Suprapubic skin (tissue), 4 donors: ENCODE measurements at places on chromosomes 2 and 18.

DNA sequence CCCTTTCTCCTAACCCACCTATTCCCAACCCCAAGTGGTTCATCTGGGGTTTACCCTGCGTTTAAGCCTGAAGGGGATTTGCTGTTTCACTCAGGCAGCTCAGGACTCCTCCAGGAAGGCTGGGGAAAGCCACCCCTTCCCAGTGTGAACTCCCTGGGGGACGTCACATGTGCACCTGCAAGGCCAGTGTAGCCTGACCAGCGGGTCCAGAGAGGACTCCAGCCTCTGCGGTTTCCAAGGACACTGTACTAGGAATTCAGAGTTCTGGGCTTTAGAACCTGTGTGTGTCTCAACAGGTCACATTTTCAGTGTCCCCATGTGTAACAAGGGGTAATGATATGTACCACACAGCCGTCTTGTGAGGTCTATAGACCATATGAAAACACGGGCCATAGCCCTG is 17.9 kb downstream of the EHD3 start:
- H3K27me3 ChIP-seq: no peaks in the 10 kb centered on the region
- peaks cover 4% of the 10 kb centered on the region for H3K36me3 ChIP-seq
- no peak overlapping the region for H3K27ac ChIP-seq
- H3K4me3 ChIP-seq: no peak overlapping the region
- DNase-seq: no peak

DNA sequence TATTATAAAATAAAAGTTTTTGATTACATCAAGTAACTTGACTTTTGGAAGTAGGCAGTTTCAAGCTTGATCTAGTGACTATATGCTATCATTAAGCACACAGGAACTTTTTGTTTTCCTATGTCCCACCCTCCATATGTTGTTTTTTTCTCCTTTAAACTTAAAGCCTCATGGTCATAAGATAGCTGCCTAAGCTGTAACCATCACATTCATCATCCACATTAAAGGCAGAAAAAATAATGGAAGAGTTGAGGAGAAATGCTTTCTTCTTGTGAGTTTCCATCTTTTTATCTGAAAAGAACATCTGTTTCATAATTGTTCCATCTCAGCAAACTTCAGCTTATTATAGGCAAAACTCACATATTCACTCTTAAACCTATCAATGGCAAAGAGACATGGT is 630.4 kb downstream of the STK39 start:
- H3K4me3 ChIP-seq: no peak overlapping the region
- no peaks in the 10 kb centered on the region for H3K27me3 ChIP-seq
- no peaks in the 10 kb centered on the region for H3K4me1 ChIP-seq
- H3K27ac ChIP-seq: no peak overlapping the region

DNA sequence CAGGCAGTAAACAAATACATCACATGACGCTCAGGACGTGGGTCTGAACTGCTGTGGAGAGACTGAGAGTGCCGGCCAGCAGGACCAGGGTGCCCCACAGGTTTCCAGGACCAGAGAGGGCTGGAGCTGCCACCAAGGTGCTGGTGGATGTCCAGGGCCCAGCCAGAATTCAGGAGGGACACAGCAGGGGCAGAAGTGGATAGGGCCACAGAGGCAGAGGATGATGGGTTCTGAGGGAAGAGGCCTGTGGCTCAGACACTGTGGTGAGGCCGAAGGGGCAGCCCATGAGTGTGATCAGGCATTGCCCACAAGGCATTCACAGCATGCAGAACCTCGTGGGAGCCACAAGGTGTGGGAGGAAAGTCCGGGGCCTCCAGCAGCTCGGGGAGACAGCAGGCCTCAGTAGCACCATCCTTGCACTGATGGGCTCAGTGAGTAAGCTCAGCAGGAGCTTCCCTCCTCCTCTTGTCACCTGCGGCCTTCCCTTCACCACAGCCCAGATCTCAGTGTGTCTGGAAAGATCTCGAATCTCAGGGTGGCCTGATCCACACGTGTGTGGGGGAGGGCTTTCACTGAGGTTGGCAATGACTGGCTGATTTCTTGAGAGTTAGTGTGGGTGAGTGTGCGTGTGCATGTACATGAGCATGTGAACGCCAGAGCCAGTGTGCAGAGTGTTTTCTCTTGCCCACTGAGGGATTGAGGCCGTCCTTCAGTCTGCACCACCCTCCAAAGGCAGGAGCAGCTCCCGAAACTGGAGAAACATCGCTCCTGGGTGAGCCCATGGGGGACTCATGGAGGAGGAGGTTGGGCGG is 181.8 kb upstream of the RAB6C start:
- H3K27ac ChIP-seq: no peak overlapping the region
- H3K4me1 ChIP-seq: no peaks in the 10 kb centered on the region
- peaks cover 15% of the 10 kb centered on the region for H3K27me3 ChIP-seq
- no peak overlapping the region for H3K4me3 ChIP-seq

DNA sequence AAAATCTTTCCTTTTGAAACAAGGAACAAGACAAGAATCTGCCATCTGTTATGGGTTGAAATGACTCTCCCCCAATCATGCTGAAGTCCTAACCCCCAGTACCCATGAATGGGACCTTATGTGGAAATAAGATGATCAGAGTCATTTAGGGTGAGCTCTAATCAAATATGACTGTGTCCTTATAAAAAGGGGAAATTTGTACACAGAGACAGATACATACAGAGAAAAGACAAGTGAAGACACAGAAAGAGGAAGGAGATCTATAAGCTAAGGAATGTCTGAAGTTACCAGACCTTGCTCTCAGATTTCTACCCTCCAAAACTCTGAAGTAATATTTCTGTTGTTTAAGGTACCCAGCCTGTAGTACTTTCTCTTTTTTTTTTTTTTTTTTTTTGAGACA is 15.7 kb downstream of the TGFBRAP1 start:
- H3K36me3 ChIP-seq: no peaks in the 10 kb centered on the region
- no peak overlapping the region for H3K4me3 ChIP-seq
- no peaks in the 10 kb centered on the region for H3K4me1 ChIP-seq
- DNase-seq: no peak
- H3K27ac ChIP-seq: no peak overlapping the region

DNA sequence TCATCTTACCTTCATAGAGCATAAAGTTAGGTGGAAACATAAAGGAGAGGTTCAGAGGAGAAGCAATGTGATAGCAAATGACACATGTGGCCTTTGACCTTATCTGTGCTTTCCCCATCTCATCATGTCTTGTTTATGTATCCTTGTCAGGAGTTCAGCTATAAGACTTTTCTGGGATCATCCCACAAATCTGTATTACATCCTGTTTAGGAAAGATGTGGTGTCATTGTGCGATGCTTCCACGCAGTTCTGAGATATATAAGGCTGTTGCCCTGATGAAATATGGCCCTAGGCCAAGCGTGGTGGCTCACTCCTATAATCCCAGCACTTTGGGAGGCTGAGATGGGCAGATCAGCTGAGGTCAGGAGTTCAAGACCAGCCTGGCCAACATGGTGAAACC is 15.5 kb upstream of the MGAT5 start:
- H3K36me3 ChIP-seq: no peaks in the 10 kb centered on the region
- no peaks in the 10 kb centered on the region for H3K27me3 ChIP-seq
- DNase-seq: no peak

DNA sequence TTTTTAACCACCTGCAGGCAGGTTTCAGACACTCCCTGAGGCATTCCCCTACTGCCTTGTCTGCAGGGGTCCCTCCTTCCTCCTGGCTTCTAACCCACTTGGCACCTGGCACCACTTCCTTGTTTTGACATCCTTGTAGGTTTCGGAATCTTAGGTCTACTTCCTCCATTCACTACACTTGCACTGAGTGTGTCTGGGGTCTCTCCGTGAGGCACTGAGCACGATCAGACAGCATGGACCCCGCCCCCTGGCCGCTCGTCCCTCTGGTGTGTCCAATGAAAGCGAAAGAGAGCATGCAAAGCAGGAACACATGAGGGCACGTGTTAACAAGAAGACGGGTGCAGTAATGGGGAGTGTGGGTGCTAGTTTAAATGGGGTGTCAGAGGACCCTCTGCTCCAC is 63.8 kb downstream of the HAUS1 start:
- H3K27me3 ChIP-seq: no peaks in the 10 kb centered on the region
- H3K27ac ChIP-seq: no peak overlapping the region
- H3K36me3 ChIP-seq: no peaks in the 10 kb centered on the region
- no peak overlapping the region for H3K4me3 ChIP-seq
- peak; percentile 57 for DNase-seq

DNA sequence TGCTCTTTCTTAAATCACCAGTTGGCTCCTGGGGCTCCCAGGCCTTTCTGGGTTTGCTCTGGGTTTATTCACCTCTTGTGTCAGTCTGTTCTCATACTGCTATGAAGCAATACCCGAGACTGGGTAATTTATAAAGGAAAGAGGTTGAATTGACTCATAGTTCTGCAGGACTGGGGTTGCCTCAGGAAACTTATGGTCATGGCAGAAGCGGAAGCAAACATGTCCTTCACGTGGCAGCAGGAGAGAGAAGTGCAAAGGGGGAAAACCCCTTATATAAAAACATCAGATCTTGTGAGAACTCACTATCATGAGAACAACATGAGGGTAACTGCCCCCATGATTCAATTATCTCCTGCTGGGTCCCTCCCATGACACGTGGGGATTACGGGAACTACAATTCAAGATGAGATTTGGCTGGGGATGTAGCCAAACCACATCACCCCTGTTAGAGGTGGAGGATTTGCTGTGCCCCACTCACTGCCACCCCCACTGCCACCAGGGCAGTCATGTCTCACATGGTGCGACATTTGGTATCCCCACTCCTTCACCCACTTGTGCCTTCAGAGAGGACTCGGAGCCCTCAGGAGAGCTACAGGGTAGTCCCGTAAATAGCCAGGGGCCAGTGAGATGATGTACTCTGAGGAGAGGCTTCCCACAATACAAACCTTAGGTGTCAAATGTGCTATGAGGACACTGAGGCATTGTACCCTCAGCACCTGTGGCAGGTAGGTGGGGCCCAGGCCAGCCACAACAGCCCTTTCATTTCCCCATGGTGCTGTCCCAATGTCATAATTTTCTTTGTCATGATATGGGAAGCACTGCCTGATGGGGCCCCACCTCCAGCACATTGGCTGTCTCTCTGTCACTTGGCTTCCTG is 35.7 kb downstream of the CDC42EP3 start:
- no peaks in the 10 kb centered on the region for H3K36me3 ChIP-seq
- H3K4me3 ChIP-seq: no peak overlapping the region
- no peak for DNase-seq
- peaks cover 13% of the 10 kb centered on the region for H3K4me1 ChIP-seq

DNA sequence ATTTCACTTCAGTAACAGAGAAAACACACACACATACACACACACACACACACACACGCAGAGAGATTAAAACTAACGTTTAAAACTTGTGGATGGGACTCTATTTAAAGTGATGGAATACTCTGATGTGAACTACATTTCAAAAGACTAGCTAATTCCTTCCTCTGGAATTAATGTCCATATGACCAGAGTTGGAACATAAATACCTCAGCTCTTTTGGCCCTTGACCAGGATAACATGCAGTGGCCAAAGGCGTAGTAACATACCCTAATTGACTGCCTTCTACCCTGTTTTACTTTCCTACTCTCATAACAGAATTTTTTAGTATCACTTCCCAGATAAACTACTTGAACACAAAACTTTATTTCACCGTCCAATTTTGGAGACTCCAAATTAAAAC is 671.3 kb upstream of the CHAC2 start:
- H3K4me1 ChIP-seq: no peaks in the 10 kb centered on the region
- DNase-seq: no peak
- H3K4me3 ChIP-seq: no peak overlapping the region
- H3K27ac ChIP-seq: no peak overlapping the region
- H3K27me3 ChIP-seq: no peaks in the 10 kb centered on the region

DNA sequence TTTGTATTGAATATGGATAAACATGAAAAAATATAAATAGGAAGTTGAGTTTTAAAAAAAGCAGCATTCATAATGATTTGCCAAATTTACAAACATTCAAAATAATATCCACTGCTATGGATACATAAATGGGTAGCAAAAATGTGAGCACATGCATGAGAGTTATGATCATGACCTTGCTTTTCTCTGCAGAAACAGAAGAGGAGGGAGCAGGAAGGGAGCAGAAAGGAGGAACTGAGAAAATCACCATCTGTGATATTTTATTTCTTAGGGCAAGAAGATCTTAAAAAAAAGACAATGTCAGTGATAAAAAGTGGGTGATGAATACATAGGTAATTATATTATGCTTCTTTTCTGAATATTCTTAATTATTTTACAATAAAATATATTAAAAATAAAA is 17.7 kb upstream of the CCDC93 start:
- H3K4me1 ChIP-seq: no peaks in the 10 kb centered on the region
- no peak overlapping the region for H3K27ac ChIP-seq
- no peaks in the 10 kb centered on the region for H3K36me3 ChIP-seq
- peaks cover 16% of the 10 kb centered on the region for H3K27me3 ChIP-seq
- DNase-seq: no peak

DNA sequence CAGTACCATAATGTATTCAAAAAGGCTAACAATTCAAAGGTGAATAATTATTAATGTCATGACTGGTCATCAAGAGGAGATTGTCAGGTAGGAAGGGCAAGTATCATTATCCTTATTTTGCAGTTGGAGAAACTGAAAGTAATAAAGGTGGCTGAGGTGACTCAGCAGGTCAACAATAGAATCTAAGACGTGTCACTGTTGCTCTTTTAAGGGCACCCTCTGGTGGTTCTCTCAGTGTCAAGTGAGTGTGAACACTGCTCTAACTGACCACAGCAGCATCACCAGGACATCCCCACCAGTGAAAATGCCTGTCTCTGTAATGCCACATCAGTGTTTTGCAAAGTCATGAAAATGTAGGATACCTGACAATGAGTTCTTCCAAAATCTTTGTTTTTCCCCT is 69.7 kb downstream of the DCC start:
- H3K27me3 ChIP-seq: no peaks in the 10 kb centered on the region
- H3K27ac ChIP-seq: no peak overlapping the region
- H3K4me1 ChIP-seq: no peaks in the 10 kb centered on the region
- H3K4me3 ChIP-seq: no peak overlapping the region

- H3K4me3 ChIP-seq: no peak overlapping the region
- no peaks in the 10 kb centered on the region for H3K4me1 ChIP-seq
- no peak overlapping the region for H3K27ac ChIP-seq
- DNase-seq: no peak
Measured at GRCh38 chr2:189982780-189983394, 79.6 kb downstream of the MSTN start.

DNA sequence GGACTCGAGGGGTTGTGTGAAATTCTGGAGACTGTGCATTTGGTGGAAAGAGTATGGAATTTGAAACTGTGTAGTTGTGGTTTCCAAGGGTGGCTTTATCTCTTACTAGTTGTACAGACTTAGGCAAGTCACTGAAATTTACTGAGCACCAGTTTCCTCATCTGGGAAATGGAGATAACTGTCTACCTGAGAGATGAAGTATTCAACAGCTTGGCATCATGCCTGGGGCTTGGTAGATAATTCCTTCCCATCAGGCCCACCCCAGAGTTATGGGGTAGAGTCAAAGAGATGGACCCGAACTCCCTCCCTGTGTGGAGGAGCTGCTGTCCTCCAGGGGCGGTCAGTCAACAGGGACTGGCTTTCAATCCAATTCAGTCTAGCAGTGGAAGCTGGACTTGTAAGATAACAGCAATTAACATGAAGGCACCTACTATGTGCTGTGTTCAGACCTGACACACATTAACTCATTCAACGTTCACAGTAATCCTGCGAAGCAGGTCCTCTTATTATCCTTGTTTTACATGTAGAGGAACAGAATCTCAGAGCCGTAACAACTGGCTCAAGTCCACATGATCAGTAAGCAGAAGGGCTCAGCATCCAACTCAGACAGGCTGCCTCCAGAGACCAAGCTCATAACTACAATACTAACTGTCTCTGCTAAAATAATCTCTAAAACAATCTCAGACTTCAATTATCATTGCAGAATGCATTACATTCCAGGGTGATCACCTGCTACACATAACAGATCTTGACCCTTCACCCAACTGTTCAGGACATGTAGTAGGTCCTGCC is 432.1 kb downstream of the LPIN1 start:
- H3K4me1 ChIP-seq: peaks cover 20% of the 10 kb centered on the region
- no peak overlapping the region for H3K27ac ChIP-seq
- DNase-seq: no peak
- no peak overlapping the region for H3K4me3 ChIP-seq
